Vein endothelial cell (primary cell): ENCODE measurements at places on chromosomes 2 and 18. TPM values are rescaled to one million over a fixed set of nuclear protein-coding genes. Genes with fewer than 3 reads are reported as not detected.

The NEB gene
- total RNA-seq, result 1.2 and 1.3 TPM in 2 replicates

The UGT1A8 gene
- not detected in 2 replicates for total RNA-seq

The MOGAT1 gene
- not detected in 2 replicates for total RNA-seq

The CFAP53 gene
- total RNA-seq, result under 0.01 and 0.10 TPM in 2 replicates

The WBP1 gene
- total RNA-seq, result 29.4 and 39.2 TPM in 2 replicates

The LYPD1 gene
- 1.9 and 24.5 TPM in 2 replicates for total RNA-seq

The UGT1A10 gene
- total RNA-seq, result not detected in 2 replicates

The UCN gene
- 0.38 and 1.3 TPM in 2 replicates for total RNA-seq

The SIX3 gene
- total RNA-seq, result not detected in 2 replicates

The ABCG8 gene
- total RNA-seq, result not detected in 2 replicates

The PLCL1 gene
- total RNA-seq, result 1.6 and 7.3 TPM in 2 replicates

The CIB4 gene
- total RNA-seq, result not detected in 2 replicates

The GKN1 gene
- not detected in 2 replicates for total RNA-seq

The CNRIP1 gene
- total RNA-seq, result 46.4 and 48.7 TPM in 2 replicates

The METTL21A gene
- total RNA-seq, result 11.4 and 15.9 TPM in 2 replicates

The CROCC2 gene
- total RNA-seq, result not detected in 2 replicates

The DYNAP gene
- not detected in 2 replicates for total RNA-seq

The RGPD8 gene
- 12.8 and 16.0 TPM in 2 replicates for total RNA-seq

The ZNF532 gene
- 44.7 and 72.3 TPM in 2 replicates for total RNA-seq

The FBXO41 gene
- total RNA-seq, result 0.33 and 0.96 TPM in 2 replicates

The STK36 gene
- 14.7 and 20.7 TPM in 2 replicates for total RNA-seq

The MYO5B gene
- 0.65 and 0.96 TPM in 2 replicates for total RNA-seq

The OTOS gene
- total RNA-seq, result not detected in 2 replicates

The HOXD13 gene
- not detected in 2 replicates for total RNA-seq

The TRIM43 gene
- total RNA-seq, result not detected in 2 replicates

The SNORC gene
- total RNA-seq, result 0.65 and 1.3 TPM in 2 replicates

The GPR155 gene
- total RNA-seq, result 0.98 and 1.4 TPM in 2 replicates

The NOSTRIN gene
- 0.65 and 9.6 TPM in 2 replicates for total RNA-seq

The IL36G gene
- total RNA-seq, result not detected in 2 replicates

The STK39 gene
- 6.5 and 8.8 TPM in 2 replicates for total RNA-seq

The DLX2 gene
- total RNA-seq, result not detected in 2 replicates

The C2orf81 gene
- total RNA-seq, result 0.19 TPM in 1 of 2 replicates, not detected in the other

The SERPINB2 gene
- total RNA-seq, result 0.65 and 3.7 TPM in 2 replicates

The ABHD1 gene
- total RNA-seq, result under 0.01 TPM in 1 of 2 replicates, not detected in the other

The NTSR2 gene
- not detected in 2 replicates for total RNA-seq

The MEIS1 gene
- 0.76 and 2.3 TPM in 2 replicates for total RNA-seq

The SLC5A7 gene
- total RNA-seq, result not detected in 2 replicates

The DOK6 gene
- total RNA-seq, result under 0.01 and 0.57 TPM in 2 replicates

The CASP8 gene
- 6.2 and 7.5 TPM in 2 replicates for total RNA-seq

The CD226 gene
- under 0.01 and 0.10 TPM in 2 replicates for total RNA-seq

The STAT4 gene
- 1.4 and 3.6 TPM in 2 replicates for total RNA-seq

The RIT2 gene
- total RNA-seq, result not detected in 2 replicates

The KIAA2012 gene
- not detected in 2 replicates for total RNA-seq
